ENCODE measurements at places on chromosomes 6 and 20.

DNA sequence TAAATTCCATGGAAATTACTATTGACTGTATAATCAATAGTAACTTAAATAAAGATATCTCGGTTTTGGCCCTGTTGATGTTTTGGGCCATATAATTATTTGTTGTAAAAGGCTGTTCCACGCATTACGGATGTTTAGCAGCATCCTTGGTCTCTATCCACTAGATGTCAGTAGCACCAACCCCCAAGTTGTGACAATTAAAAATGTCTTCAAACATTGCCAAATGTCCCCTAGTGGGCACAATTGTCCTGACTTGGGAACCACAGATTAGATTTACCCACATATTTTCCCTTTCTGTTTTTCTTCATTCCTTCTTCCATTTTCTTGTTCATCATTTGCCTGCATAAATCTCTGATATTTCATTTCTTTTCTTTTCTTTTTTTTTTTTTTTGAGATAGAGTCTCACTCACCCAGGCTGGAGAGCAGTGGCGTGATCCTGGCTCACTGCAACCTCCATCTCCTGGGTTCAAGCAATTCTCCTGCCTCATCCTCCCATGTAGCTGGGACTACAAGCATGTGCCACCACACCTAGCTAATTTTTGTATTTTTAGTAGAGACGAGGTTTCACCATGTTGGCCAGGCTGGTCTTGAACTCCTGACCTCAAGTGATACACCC lies 13.6 kb upstream of the WFDC8 start:
- peak; percentile 19 for DNase-seq

- DNase-seq = no peak
These were observed 64.7 kb downstream of the C6orf118 start for GRCh38 chr6:165244524-165245247.

DNA sequence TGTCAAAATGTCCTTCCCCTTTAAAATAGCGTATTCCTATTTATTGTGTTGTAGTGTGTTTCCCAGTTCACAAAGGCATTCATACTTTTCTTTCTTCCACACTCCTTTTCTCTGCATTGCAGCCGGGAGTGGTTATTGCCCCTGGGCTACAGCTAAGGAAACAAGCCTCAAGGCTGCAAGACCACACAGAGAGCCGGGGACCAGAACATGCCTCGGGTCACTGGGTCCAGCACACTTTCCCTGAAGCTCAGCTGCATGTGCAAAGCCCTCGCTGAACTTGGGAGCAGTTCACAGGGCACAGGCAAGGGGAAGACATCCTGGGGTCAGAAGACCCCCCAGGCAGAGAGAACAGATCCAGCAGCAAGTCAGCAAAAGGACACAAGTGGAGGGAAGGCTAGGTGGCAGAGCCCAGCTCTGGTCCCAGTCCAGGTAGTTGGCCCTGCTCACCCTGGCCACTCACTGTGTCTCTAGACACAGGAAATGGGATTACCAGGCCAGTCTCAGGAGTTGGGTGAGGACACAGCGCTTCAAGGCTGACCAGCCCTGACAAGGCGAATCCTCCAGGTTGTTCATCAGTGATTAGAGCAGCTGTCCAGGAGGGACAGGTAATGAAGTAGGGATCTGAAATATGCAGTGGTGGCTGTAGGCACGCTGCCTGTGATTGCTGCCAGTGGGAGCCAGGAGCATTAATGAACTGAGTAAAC lies 118.2 kb downstream of the CD83 start:
- DNase-seq = peak; percentile 56

- peak; percentile 26 for DNase-seq
These were observed 656.0 kb upstream of the ID4 start for GRCh38 chr6:19181211-19181610.

GRCh38 chr6:1890071-1890470 lies 280.4 kb downstream of the FOXC1 start:
- no peak for DNase-seq

GRCh38 chr6:84556541-84557335 lies 207.7 kb downstream of the TBX18 start:
- DNase-seq = no peak

GRCh38 chr6:161961796-161962195 lies 687.9 kb upstream of the AGPAT4 start:
- no peak for DNase-seq

DNA sequence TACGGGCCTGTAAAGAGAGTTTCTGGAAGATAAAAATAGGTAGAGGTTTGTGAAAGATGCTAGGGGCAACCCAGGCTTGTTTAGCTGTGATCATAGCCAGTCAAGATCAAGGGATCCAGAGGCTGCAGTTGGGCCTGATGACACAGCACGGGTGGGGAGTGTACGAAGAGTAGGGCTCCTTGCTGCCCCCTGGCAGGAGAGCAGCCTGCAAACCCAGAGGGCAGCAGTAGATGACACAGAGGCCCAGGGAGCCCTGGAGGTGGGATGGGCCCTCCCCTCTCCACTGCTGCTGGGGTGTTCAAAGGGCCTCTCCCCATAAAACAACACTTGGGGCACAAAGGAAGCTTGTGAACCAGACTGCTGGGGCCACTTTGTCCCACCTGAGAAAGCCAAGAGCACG lies 47.2 kb downstream of the VEGFA start:
- DNase-seq = no peak

- DNase-seq = no peak
These were observed 1.2 kb downstream of the IRF4 start for GRCh38 chr6:392441-393390.
